SJCRH30 (cell line): ENCODE measurements at places on chromosomes 1 and 21.

DNA sequence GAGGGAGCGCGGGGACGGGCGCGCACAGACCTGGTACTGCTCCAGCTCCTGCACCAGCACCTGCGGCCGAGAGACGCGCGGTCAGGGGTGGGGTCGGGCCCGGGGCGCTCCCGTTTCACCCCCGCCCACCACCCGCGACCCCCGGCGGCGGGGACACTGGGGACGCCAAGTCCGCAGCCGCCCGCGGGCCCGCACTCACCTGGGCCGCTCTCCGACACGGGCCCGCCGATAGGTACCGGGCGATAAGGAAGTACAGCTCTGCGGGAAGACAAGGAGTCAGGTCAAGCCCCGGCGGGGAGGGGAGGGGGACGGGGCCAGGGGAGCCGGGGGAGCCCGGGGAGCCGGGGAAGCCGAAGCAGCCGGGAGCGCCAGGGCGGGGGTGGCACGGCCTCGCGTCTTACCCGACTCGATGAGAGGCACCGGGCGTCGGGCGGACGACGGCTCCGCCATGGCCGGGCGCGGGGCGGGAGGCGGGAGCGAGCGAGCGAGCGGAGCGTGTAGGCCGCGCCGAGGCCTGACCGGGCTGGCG is 326 bp downstream of the BRWD1 start:
- no peak for DNase-seq

GRCh38 chr1:209768354-209768774 is 12.5 kb downstream of the TRAF3IP3 start:
- DNase-seq: no peak

- no peak for DNase-seq
Observed at GRCh38 chr1:234592240-234592639, 17.7 kb downstream of the IRF2BP2 start.

DNA sequence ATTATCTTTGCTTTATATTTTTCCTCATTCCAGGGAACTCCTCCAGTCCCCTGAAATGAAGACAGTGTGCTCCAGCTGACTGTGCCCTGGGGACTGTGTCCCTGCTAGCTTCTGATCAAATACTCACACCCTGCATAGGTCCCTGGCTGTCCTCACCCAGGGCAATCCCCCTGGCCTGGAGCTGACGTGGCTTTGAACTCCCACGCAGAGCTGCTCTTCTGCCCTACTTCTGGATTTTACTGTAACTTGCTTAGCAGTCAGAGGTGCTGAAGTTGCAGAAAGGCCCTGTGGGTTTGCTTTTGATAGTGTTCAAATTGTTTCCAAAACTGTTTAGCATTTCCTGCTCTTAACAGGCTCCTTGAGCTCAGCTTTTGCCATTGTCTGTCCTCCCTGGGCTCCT is 186.5 kb downstream of the FASLG start:
- no peak for DNase-seq

- no peak for DNase-seq
Observed at GRCh38 chr1:46522969-46523320, 28.5 kb downstream of the KNCN start.

DNA sequence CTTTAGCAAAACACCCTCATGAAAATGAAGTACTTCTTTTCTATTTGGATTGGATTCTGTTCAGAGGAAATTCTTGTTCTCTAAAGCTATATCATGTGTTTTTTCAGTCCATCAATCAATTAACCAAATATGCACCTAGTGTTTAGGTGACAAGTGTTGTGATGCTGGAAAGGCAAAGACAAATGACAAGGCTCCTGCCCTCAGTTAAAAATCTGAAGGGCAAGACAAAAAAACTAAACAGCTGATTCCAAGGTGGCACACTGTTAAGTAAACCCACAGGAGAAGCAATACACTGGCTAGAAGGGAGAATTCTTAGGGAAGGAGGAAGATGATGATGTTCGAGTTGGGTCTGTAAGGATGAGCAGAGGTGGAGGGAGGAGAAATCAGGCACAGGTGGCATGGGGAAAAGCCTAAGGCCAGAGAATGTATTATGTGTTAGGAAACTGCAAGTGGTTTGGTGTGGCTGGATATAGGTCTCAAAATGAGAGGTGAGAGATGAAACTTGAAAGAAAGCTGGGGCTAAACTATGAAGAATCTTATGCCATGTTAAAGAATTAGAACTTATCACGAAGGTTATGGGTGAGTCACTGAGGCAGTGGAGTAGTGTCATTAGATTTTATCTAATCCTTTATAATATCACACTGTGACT is 51.8 kb upstream of the GFI1 start:
- DNase-seq: no peak

- no peak for DNase-seq
Observed at GRCh38 chr1:191564275-191564674, 594.0 kb upstream of the RGS18 start.

DNA sequence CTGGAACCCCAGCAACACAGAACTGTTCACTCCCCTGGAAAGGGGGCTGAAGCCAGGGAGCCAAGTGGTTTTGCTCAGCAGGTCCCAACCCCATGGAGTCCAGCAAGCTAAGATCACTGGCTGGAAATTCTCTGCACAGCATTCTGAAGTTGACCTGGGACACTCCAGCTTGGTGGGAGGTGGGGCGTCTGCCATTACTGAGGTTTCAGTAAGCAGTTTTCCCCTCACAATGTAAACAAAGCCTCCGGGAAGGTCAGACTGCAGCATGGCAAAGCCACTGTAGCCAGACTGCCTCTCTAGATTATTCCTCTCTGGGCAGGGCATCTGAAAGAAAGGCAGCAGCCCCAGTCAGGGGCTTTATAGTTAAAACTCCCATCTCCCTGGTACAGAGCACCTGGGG is 59.7 kb downstream of the INKA2 start:
- no peak for DNase-seq
